Stimulated activated CD8-positive, alpha-beta memory T cell treated with anti-CD3 and anti-CD28 coated beads, Interleukin-2, amount 100 ng/mL, for 48 hours (primary cell): ENCODE measurements at places on chromosomes 4 and X.
A peak's percentile ranks its signal among the peaks of the same experiment; 100 is the strongest.

DNA sequence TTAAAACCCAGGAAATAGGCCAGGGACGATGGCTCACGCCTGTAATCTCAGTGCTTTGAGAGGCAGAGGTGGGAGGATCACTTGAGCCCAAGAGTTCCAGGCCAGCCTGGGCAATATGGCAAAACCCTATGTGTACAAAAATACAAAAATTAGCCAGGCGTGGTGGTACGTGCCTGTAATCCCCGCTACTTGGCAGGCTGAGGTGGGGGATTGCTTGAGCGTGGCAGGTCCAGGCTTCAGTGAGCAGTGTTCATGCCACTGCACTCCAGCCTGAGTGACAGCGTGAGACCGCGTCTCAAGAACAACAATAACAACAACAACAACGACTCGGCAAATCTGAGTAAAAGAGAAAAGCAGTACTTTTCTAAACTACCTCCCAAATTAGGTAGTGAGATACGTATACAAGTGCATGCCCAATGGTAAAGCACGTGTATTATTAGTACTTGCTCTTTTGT lies 13.0 kb upstream of the NDUFC1 start:
- no peak for DNase-seq

- DNase-seq: no peak
Measured at GRCh38 chr4:68342134-68342533, 7.8 kb downstream of the YTHDC1 start.

DNA sequence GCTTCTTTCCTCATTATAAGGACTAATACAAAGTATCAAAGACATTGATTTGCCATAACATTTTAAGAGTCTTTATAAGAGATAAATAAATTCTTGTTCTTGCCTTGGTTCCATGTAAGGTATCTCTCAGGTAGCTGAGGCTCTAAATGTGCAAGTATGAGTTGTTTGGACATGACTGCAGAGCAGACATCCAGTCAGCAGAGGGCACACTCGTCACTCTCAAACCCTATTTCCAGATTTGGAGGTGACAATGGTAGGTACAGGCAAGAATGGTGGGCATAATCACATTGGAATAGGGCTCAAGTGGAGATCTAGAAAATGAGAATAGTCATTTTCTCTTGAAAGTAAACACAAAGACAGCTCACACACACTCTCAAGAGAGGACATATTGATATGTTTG lies 133.3 kb upstream of the ZIC3 start:
- DNase-seq: no peak

DNA sequence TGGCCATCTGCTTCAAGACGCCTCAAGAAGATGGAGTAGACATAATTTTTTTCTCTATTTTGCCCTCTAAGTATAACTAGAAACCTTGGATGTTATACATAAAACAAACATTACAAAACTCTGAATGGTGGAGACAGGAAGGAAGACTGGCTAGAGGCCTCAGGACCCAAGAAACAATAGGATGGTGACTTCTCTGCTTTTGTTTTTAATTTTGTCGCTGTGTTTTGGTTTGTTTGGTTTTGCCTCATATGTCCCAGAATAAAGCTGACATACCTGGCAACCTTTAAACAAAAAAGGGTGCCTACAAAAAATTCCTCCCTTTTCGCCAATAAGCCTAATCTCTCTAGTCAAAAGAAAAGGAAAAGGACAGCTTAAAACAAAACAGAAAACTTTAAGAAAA lies 109.1 kb downstream of the PPP4R3C start:
- no peak for DNase-seq

DNA sequence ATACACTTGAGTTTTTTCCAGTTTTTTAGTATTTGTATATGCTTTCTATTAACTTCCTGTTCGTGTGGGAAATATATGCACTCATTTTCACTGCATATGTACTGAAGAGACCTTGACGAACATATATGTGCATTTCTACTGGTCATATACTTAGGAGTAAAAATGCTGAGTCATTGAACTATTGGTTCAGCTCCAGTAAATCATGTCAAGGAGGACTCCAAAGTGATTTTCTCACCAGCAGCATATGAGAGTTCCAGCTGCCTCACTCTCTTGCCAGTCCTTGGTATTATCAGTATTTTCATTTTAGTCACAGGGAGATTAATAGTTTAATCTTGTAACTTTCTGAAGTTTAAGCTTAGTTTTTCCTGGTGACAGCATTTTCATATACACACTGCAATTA lies 2750.2 kb downstream of the ARAP2 start:
- DNase-seq: no peak

- no peak for DNase-seq
Measured at GRCh38 chr4:20260821-20261220, 9.1 kb downstream of the SLIT2 start.

DNA sequence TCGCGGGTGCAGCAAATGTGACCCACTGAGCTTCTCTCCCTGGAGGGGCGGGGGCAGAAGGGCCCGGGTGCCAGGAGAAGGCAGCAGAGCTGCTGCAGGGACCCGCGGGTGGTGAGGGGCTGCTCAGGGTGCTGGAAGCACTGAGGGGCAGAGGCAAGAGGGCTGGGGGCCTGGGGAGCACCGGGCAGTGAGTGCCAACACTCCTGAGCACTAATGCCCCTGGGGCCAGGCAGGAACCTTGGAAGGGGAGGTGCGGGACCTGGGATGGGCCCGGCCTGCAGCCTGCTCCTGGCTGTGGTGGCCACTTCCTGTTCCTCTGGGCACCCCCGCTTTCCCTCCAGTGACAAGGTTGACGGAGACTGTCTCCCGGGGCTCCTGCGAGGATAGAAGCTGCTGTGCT lies 66.5 kb upstream of the ADRA2C start:
- DNase-seq: no peak

GRCh38 chrX:139120760-139121159 lies 409.2 kb upstream of the FGF13 start:
- DNase-seq: no peak

DNA sequence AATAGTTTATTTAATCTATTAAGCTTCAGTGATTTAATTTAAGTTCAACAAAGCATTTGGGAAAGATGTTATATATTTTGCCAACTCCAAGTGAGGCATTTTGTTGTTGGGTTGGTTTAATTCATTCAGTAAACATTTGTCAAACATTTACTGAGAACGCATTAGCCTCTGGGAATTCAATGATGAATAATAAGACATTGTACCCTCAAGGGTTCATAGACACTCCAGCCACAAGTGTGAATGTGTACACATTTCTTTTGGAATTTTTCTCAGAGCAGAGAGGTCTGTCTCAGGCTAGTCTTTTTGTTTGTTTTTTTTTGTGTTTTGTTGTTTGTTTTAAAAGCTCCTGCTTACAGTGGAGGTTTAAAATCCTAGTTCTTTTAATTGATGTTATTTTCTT lies 203.9 kb downstream of the SOWAHB start:
- DNase-seq: no peak

- DNase-seq: no peak
Measured at GRCh38 chr4:74365761-74366160, 816 bp downstream of the EREG start.

DNA sequence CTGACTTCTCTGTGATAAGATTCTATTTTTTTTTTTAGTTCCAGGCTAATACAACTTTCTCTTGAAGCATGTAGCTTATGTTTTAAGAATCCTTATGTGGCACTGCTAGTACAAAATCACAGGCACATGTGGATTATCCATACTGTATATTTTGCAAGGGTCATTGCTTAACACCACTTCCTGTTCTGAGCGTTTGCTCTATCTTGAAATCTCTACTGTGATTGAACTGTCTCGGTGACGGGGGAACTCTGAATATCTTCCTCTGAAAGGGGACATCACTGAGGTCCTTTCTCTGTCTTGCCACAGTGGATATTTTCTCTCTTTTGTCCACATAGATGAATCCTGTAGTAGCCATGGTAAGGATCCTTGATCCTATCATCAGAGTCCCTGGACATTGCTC lies 2.1 kb upstream of the WFS1 start:
- DNase-seq: no peak

GRCh38 chr4:157005193-157005592 lies 33.6 kb upstream of the PDGFC start:
- no peak for DNase-seq

DNA sequence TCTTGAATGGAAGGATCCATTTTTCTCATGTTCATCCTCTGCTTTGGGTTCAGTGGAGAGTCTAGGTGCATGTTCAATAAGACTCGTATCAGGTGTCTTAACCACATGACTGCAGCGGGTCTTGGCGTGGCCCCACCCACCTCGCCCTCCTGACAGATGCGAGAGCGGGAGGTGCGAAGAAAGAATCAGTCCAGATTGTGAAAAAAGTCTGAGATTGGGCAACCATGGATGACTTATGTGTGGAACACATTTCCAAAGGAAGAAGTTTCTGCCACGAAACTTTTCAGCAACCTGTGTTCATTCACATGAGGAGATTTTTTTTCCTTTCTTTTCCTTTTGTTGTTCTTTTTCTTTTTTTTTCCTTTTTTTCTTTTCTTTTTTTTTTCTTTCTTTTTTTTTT lies 66.8 kb downstream of the NSD2 start:
- DNase-seq: no peak

GRCh38 chr4:41111791-41112190 lies 102.6 kb downstream of the APBB2 start:
- DNase-seq: no peak

DNA sequence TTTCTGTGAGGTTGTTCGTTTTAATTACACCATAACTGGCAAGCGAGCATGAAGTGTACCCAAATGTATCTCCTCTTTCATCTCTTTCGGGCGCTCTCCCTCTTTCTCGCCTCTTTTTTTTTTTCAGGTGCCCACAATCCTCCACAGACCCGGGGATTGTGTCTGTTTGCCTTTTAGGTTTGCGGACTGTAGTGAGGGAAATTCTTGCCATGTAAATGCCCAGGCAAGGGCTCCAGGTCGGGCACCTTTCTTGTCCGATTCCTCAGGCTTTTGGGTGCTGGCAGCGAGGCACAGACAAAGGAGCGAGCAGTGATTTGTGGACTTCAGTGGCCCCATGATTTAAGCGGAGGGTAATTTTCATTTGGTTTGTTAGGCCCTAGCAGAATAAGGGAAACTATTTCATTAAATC lies 1.1 kb upstream of the PHOX2B start:
- no peak for DNase-seq

GRCh38 chr4:56909086-56909894 lies 1.6 kb downstream of the REST start:
- DNase-seq: peak; percentile 28

DNA sequence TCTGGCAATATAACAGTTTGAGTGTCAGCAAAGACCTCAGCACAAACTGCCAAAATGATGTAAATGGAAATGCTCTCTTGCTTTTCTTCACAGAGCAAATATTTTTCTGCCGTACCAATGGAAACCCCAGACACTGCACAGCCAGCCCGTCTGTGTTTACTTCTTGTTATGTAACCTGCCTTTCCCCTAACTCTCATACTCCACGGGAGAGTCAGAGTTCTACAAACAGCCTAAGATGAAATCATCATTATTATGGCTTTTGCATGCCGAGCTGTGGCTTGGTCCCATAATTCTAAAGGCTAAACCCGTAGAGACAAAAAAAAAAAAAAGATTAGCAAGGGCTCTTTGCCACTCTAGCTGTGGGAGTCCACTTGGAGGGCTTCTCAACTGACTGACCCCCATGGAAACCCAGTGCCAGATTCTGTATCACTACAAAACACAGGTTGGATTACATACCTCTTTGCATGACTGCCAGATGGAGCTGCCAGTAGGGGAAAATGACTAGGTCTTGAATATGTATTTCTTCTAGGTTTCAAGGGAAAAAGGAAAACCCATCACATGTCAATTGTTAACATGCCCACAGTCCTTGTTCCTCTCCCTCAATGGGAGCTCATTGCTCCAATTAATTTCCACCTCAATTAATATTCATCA lies 197.2 kb upstream of the CNKSR2 start:
- DNase-seq: no peak

- DNase-seq: no peak
Measured at GRCh38 chr4:25370242-25370641, 6.8 kb upstream of the ANAPC4 start.

GRCh38 chr4:180253419-180253818 lies 1989.8 kb upstream of the TENM3 start:
- no peak for DNase-seq

DNA sequence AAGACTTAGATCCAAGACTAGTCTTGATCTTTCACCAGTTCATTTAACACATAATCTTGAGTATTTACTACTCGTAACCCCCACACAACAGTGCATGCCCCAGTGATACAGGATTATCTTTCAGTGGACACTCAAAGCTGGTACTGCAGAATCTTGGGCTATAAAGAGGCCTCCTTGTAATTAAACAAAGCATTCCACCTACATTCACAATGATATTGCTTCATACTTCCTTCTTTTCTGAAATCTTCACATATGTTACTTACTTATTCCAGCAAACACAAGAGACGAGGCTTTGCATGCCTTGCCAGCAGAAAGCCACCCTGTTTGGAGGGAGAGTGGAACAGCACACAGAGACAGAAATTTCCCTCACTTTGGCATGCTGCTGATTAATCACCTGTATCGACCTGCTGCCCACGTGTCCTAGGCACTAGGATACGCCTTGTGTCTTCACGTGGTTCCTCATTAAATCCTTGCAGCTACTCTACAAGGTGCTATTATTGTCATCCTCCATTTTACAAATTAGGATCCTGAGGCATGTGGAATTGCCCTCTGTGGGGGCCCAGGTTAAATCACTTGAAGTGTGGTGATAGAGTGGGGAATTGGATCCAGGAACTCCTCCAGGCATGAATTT lies 77.3 kb downstream of the FAM184B start:
- DNase-seq: no peak

- DNase-seq: no peak
Measured at GRCh38 chr4:81574991-81575390, 103.3 kb upstream of the RASGEF1B start.

- no peak for DNase-seq
Measured at GRCh38 chrX:110008011-110008635, 5.2 kb downstream of the TMEM164 start.

GRCh38 chr4:82798168-82799005 lies at the start of gene SCD5:
Gene SCD5 (minus strand): TSS chr4:82798796. CDS start chr4:82798537, 259 bp downstream.
- DNase-seq: peak; percentile 62

GRCh38 chr4:157804986-157805385 lies 367.8 kb downstream of the GASK1B start:
- no peak for DNase-seq
